Activated CD8-positive, alpha-beta memory T cell treated with anti-CD3 and anti-CD28 coated beads for 4 hours (primary cell): ENCODE measurements at places on chromosomes 5 and 9.

- no peak for DNase-seq
These were observed 15.3 kb upstream of the PRUNE2 start for GRCh38 chr9:76921165-76921564.

GRCh38 chr9:109989296-109989695 is 209.3 kb downstream of the PALM2AKAP2 start:
- DNase-seq, result no peak

- no peak for DNase-seq
These were observed 73.8 kb downstream of the NRG2 start for GRCh38 chr5:139969318-139969717.

GRCh38 chr5:36733183-36733582 is 126.8 kb downstream of the SLC1A3 start:
- no peak for DNase-seq

- DNase-seq, result no peak
These were observed 150.4 kb upstream of the ERCC6L2 start for GRCh38 chr9:95725045-95725444.

GRCh38 chr9:90105773-90106172 is 501.0 kb downstream of the GADD45G start:
- no peak for DNase-seq

DNA sequence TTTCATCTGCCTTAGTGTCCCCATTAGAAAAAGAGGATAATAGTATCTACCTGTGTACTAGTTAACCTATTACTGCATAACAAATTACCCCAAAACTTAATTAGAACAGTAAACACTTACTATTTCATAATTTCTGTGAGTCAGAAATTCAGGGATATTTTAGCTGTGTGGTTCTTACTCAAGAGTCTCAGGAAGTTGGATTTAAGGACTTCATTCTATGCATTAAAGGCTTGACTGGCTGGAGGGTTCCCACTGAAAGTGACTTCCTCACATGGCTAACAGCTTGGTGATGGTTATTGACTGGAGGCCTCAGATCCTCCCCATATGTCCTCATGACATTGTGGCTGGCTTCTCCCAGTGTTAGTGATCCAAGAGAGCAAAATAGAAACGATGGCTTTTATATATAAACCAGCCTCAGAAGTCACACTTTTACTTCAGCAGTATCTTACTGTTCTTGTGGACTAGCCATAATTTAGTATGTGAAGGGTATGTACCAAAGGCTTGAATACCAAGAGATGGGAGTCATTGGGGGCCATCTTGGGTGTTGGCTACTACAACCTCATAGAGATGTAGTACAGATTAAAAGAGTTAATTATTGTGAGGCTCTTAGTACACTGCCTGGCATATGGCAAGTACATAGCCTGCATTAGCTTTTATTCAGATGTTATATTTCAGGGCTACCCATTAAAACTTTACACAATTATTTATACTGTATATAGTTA is 9.9 kb downstream of the RAD23B start:
- no peak for DNase-seq

GRCh38 chr5:180353048-180353979 is at the start of gene GFPT2:
Gene GFPT2, minus strand, starts transcription at chr5:180353336. Its CDS starts 119 bp downstream, at chr5:180353217.
- DNase-seq, result peak; percentile 55

DNA sequence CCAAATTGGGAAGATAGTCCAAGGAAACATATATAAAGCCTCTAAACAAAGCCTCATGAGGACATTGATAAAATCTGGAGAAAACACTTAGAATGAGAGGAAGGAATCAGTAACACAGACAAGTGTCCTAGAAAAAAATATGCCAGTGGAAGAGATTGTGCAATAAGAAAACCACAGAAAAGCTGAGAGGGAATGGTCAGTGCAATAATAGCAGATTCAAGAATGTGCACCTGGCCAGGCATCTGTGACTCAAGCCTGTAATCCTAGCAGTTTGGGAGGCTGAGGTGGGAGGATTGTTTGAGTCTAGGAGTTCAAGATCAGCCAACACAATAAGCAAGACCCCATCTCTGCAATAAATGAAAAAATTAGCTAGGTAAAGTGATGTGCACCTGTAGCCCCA is 691.2 kb upstream of the CDH6 start:
- no peak for DNase-seq

DNA sequence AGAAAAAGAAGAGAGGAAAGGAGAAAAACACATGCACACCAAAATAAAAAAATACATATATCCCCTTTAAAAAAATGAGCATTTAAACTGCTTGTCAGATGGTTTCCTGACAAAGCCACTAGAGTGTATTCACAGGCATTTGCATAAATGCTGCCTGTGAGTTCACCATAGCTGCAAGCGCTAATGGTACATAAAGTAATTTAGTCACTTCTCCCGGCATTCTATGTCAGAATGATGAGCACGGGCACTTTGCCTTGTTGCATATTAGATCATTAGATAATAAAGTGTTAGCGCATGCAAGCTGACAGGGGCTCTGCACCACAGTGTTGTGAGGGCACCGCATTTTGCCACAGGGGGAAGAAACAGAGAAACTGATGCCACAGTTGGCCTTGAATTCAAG is 280.6 kb downstream of the EBF1 start:
- DNase-seq, result no peak

- DNase-seq, result no peak
These were observed 30.3 kb downstream of the LHFPL2 start for GRCh38 chr5:78618303-78618702.

DNA sequence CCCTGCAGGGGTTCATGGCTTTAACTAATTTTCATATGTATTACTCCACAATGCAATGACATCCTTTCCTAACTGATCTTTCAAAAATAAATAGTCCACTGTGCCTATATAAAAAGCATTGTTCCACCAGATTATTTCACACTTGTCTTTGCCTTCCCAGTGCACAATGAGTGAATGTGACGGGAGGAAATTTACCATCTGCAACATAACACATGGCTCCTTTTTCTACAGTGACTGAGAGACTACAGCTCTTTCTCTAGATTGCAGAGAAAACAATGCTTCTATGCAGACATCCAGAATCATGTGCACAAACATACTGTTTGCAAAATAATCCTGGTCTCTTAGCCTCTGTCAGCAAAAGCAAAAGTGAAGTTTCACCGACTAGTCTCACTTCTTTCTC is 483.7 kb upstream of the PIK3R1 start:
- DNase-seq, result no peak

- no peak for DNase-seq
These were observed 26.6 kb downstream of the SGTB start for GRCh38 chr5:65695162-65695755.

- DNase-seq, result no peak
These were observed at the start of gene LIFR for GRCh38 chr5:38556599-38557307. Gene LIFR, minus strand, starts transcription at chr5:38556646. Its CDS starts 25,999 bp downstream, at chr5:38530647.

GRCh38 chr5:1446602-1447343 is 1.5 kb upstream of the SLC6A3 start:
- DNase-seq, result no peak

DNA sequence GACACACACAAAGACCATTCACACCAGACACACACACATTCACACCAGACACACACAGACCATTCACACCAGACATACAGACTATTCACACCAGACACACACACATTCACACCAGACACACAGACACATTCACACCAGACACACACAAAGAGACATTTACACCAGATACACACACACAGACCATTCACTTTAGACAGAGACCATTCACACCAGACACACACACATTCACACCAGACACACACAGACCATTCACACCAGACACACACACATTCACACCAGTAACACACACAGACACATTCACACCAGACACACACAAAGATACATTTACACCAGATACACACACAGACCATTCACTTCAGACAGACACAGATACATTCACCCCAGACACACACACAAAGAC is 29.0 kb upstream of the FCN1 start:
- DNase-seq, result no peak

DNA sequence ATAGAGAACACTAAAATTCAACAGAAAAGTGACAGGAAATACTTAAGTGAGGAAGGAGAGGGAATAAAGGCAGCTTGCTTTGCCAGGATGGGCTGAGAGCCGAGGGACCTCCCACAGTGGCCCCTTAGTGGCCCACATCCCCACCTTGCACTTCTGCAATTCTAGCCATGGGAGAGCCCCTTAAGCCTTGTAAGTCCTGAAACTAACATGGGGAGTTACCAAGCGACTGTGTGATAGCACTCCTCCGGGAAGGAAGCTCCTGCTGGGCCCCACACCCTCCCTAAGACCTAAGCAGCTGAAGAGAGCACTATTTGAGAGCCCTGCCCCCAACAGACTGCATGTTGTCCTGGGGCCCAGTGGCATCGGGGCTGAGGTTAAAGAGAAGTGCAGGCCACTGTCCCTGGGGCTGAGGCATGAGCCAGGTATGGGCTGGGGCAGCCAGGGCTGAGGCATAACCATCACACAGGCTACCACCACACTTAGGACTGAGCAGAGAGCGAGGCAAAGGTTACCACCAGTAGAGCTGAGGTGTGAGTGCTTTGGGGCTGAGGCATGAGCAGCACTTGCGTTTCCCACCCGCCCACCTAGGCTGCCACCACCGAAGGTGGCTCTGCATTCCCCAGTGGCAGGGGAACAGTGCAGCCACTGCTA is 301.8 kb upstream of the TRPC7 start:
- DNase-seq, result no peak
